RKO (cell line): ENCODE measurements at places on chromosomes 7 and 10.
A peak's percentile ranks its signal among the peaks of the same experiment; 100 is the strongest.

DNA sequence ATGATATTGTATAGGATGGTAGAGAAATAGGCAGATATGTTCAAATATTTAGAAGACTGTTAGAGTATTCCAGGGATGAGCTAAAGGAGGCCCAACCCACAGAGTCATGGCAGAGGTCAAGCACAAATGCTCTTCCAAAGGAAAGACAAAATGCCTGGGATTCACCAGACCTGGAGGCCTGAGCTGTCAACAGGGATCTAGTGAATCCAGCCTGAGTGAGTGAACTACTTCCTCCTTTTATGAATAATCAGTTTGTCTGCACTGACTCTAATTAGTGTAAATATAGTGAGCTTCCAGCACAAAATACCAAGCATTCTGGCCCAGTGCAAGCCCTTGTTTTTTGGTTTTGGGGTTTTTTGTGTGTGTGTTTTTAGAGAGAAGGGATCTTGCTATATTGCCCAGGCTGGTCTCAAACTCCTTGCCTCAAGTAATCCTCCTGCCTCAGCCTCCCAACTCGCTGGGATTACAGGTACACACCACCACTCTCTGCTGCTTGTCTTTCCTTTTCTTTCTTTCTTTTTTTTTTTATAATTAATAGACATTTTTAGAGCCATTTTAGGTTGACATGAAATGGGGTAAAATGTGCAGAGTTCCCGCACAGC is 244.4 kb downstream of the SKIDA1 start:
- DNase-seq = no peak

- no peak for DNase-seq
Observed at GRCh38 chr10:1172256-1172984, 116.2 kb downstream of the WDR37 start.

- DNase-seq = no peak
Observed at GRCh38 chr7:64876792-64877713, 26.0 kb upstream of the ZNF273 start.

DNA sequence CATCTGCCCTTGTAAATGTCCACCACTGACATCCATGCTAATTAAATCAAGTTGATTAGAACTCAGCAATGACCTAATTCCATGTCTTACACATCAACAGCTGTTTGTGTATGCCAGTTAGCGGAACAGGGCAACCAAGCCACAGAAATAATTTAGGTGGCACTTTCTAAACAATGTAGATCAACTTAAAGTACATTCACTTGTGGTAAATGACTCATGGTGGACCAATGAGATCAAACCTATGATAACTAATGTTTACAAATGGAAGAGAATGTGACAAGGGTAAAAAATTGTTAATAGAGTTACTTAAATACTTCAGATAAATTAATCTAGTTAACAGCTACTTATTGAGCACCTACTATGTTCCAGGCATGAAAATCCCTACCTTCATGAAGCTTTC is 63.1 kb upstream of the ICA1 start:
- peak; percentile 4 for DNase-seq

- DNase-seq = no peak
Observed at GRCh38 chr7:92992932-92993331, 124.8 kb downstream of the SAMD9 start.

- DNase-seq = no peak
Observed at GRCh38 chr7:47484923-47485639, 96.8 kb downstream of the TNS3 start.

DNA sequence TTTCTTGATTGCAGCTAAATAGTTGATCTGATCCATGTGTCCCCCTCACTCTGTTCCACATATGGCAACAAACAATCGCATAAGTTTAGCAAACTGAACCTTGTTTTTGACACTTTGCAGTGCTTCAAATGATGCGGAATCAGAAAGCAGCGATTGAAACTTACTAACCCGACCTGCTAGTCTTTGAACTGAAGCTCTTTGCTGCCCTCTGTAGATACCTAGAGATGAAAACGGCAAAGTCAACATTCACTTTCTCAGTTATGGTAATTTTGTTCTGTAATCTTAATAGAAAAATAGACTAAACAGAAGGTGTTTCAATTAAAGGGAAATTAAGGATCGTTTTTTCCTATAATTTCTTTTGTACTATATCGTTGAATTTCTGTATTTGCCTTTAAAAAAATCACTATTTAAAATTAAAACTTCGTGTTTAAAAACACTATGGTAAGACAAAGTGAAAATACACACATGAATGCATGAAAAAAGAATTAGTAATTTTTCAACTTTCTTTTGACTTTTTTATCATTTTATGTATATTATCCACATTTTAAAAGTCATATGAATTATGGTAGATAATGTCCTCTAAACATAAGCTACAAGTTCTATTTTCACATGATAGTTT is 276.5 kb downstream of the MAGI2 start:
- DNase-seq = peak; percentile 66
